CD8-positive, alpha-beta memory T cell (primary cell): ENCODE measurements at places on chromosomes 5 and 9. TPM values are rescaled to one million over a fixed set of nuclear protein-coding genes. Genes with fewer than 3 reads are reported as not detected.

DNA sequence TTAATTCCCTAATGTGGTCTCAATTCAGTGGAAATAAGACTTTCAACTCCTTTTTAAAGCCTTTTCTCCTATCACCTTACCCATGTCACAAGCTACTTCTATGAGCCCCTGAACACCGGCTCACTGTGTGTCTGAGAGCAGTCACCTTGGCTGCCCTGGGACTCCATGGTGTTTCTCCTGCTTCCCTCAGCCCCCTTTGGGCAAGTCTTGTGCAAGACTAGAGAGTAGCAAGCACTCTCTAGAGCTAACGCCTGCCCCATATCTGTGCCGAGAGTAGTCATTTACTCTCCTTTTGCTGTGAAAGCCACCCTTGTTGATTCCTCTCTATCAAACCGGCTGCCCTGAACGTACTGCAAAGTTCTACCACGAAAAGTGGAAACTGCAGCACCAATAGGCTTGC is 77.9 kb upstream of the DAB2 start:
- H3K27ac ChIP-seq, result no peak overlapping the region
- H3K36me3 ChIP-seq, result no peaks in the 10 kb centered on the region
- no peaks in the 10 kb centered on the region for H3K27me3 ChIP-seq
- no peak for DNase-seq
- H3K4me3 ChIP-seq, result no peak overlapping the region
- H3K4me1 ChIP-seq, result no peaks in the 10 kb centered on the region

GRCh38 chr9:134604834-134605233 is 36.8 kb upstream of the COL5A1 start:
- H3K27ac ChIP-seq, result no peak overlapping the region
- no peak for DNase-seq

- H3K27me3 ChIP-seq, result no peaks in the 10 kb centered on the region
- no peaks in the 10 kb centered on the region for H3K36me3 ChIP-seq
- no peak for DNase-seq
- no peak overlapping the region for H3K4me3 ChIP-seq
- no peaks in the 10 kb centered on the region for H3K4me1 ChIP-seq
- no peak overlapping the region for H3K27ac ChIP-seq
Measured at GRCh38 chr9:88680505-88681160, 145.7 kb downstream of the NXNL2 start.

DNA sequence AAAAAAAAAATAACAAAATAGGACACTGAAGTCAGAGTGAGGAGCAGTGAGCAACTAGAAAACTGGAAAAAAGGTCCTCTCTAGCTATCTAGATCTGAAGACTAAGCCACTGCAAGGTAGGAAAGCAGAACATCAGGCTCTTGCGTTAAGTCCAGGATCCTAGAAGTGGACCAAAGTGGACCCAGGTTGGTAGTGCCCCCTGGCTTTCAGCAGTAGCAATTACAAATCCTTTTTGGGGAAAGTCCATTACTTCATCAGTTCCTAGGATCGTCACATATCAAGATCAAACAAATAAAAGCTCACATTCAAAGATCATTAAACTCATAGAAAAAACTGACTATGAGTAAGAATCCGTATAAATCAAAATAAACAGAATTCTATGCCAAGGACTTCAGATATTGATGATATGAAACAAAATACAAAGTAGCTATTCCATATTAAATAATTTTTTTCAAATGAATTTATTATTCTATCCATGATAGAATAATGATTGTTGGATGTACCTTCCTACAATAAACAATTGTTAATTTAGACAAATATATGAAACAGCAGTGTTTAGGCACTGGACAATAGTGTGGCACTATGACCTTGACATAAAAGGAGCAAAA is 6.5 kb upstream of the RICTOR start:
- peaks cover 30% of the 10 kb centered on the region for H3K27me3 ChIP-seq
- H3K4me1 ChIP-seq, result no peaks in the 10 kb centered on the region
- no peak overlapping the region for H3K27ac ChIP-seq
- no peak for DNase-seq
- no peaks in the 10 kb centered on the region for H3K36me3 ChIP-seq

GRCh38 chr5:158054223-158055110 is 195.5 kb upstream of the CLINT1 start:
- no peak for DNase-seq
- H3K36me3 ChIP-seq, result no peaks in the 10 kb centered on the region
- H3K4me1 ChIP-seq, result no peaks in the 10 kb centered on the region
- H3K4me3 ChIP-seq, result no peak overlapping the region
- no peaks in the 10 kb centered on the region for H3K27me3 ChIP-seq

GRCh38 chr9:18499980-18500379 is 26.0 kb downstream of the ADAMTSL1 start:
- no peaks in the 10 kb centered on the region for H3K27me3 ChIP-seq
- H3K4me3 ChIP-seq, result no peak overlapping the region
- no peak overlapping the region for H3K27ac ChIP-seq
- H3K36me3 ChIP-seq, result no peaks in the 10 kb centered on the region

DNA sequence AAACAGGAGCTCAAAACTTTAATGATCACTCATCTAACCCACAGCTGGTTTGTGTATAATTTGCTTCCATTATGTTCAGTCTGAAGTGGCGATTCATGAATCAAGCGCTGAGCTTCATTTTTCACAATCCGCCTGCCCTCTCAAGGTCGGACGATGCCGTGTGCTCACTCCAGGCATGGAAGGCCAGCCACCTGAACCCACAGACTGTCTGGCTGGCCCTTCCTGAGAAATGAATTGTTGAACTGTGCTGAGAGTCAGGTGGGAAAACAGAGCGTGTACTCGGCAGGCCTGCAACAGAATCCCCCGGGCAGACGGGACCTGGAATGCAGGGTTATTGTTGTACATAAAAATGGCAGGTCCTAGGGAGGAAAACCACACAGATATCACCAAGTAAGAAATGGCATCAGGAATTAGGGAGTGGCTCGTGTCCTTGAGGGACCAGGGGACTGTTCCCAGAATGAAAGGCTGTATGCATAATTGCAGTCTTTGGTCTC is 375.7 kb downstream of the IRX2 start:
- H3K4me3 ChIP-seq, result no peak overlapping the region
- H3K36me3 ChIP-seq, result no peaks in the 10 kb centered on the region
- no peaks in the 10 kb centered on the region for H3K4me1 ChIP-seq
- H3K27me3 ChIP-seq, result no peaks in the 10 kb centered on the region

GRCh38 chr5:91359962-91360609 is 23.0 kb downstream of the ARRDC3 start:
- no peaks in the 10 kb centered on the region for H3K27me3 ChIP-seq
- H3K36me3 ChIP-seq, result no peaks in the 10 kb centered on the region
- H3K4me3 ChIP-seq, result no peak overlapping the region
- no peak overlapping the region for H3K27ac ChIP-seq
- no peaks in the 10 kb centered on the region for H3K4me1 ChIP-seq

- H3K4me3 ChIP-seq, result no peak overlapping the region
- H3K27me3 ChIP-seq, result no peaks in the 10 kb centered on the region
- no peak for DNase-seq
- no peaks in the 10 kb centered on the region for H3K36me3 ChIP-seq
- no peaks in the 10 kb centered on the region for H3K4me1 ChIP-seq
- no peak overlapping the region for H3K27ac ChIP-seq
Measured at GRCh38 chr5:63960646-63961045, 1.6 kb downstream of the HTR1A start.

- peaks cover 22% of the 10 kb centered on the region for H3K36me3 ChIP-seq
- no peak overlapping the region for H3K27ac ChIP-seq
- H3K4me1 ChIP-seq, result no peaks in the 10 kb centered on the region
- no peaks in the 10 kb centered on the region for H3K27me3 ChIP-seq
Measured at GRCh38 chr5:178883815-178884430, 11.8 kb upstream of the ZFP2 start.

- peaks cover 12% of the 10 kb centered on the region for H3K27me3 ChIP-seq
- H3K27ac ChIP-seq, result no peak overlapping the region
- H3K4me3 ChIP-seq, result no peak overlapping the region
Measured at GRCh38 chr5:56561-57290, 35.2 kb upstream of the PLEKHG4B start.

GRCh38 chr5:77906806-77907205 is 130.7 kb upstream of the TBCA start:
- no peak for DNase-seq
- H3K4me1 ChIP-seq, result no peaks in the 10 kb centered on the region
- H3K36me3 ChIP-seq, result no peaks in the 10 kb centered on the region

DNA sequence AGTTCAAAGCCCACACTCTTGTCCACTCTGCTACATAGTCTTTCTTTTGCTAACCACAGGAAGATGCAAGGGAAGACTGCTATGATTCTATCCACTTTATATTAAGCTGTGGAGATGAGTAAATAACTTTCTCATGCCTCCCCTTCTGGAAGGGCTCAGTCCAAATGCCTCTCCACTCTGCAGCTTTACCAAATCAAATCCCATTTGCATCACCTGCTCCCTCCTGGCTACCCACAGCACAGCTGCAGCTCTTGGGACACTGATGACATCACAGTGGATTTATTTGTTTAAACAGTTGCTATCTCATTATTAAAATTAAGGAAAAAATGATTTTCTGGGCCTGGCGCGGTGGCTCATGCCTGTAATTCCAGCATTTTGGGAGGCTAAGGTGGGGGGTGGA is 1544.9 kb upstream of the WWC1 start:
- no peaks in the 10 kb centered on the region for H3K36me3 ChIP-seq
- no peak for DNase-seq
- H3K4me1 ChIP-seq, result no peaks in the 10 kb centered on the region
- no peaks in the 10 kb centered on the region for H3K27me3 ChIP-seq
- no peak overlapping the region for H3K27ac ChIP-seq

Gene KIF2A
- polyA plus RNA-seq, result 185 TPM

Gene PDLIM4
- polyA plus RNA-seq, result not detected

Gene MINAR2
- polyA plus RNA-seq, result not detected

Gene HSPA5
- polyA plus RNA-seq, result 251 TPM

Gene TTC1
- polyA plus RNA-seq, result 99.8 TPM

Gene ISL1
- polyA plus RNA-seq, result not detected

Gene FRMD3
- polyA plus RNA-seq, result 0.35 TPM
